Erythroblast (primary cell): ENCODE measurements at places on chromosomes 2 and 18.

GRCh38 chr2:196464311-196464710 is 175.2 kb upstream of the CCDC150 start:
- no peak for DNase-seq

- DNase-seq, result no peak
Observed at GRCh38 chr18:45334191-45334590, 281.1 kb upstream of the SLC14A2 start.

GRCh38 chr2:43461453-43462073 is 134.3 kb downstream of the THADA start:
- DNase-seq, result no peak

DNA sequence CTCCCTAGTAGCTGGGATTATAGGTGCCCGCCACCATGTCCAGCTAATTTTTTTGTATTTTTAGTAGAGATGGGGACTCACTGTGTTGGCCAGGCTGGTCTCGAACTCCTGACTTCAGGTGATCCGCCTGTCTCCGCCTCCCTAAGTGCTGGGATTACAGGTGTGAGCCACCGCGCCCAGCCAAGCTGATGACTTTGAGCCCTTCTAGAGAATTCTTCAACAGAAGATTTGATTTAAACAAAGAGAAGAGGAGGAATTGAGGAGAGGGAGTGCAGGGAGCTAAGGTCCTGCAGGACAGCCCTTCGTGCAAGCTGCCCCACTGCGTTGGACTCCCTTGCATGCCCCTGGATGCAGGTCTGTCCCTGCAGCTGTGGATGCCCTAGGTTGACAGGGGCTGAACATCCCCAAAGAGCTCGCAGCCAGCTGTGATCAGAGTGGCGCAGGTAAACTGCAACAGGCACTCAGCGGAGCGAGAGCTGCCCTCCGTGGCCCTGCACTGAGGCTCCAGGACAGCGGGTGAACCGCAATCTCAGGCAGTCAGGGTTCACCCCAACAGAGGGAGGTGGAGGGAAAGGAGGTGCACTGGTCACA is 13.7 kb downstream of the ADRA2B start:
- no peak for DNase-seq

DNA sequence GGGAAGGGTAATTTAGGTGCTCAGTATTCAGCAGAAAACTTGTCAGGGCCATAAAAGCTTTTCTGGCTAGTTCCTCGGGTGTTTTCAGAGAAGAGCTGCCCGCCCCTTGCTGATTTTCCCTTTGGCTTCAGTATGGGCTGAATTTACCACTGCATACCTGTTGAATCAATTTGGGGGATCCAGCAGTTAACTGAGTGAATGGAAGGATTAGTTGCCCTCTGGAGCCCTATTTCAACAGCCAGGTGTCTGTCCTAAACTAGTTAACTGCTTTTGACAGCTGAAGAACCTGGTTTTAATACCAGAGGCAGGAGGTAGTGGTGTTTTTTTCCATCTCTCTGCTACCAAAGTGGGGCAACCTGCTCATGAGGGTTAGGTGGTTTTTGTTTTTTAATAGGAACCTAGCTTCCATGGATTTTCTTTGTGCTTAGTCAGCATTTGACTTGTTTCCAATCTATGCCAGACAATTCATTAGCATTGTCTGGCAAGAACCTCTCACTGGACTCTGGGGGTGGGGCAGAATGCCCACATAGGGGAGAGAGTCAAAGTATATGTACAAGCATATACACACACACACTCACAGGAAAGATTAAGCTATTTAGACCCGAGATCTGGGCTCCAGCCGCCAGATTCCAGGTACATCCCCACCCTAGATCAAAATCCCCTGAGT is 166.5 kb upstream of the SIX3 start:
- no peak for DNase-seq
